ENCODE measurements at places on chromosomes 5 and 9.

- DNase-seq = no peak
Observed at GRCh38 chr9:131129183-131129582, 3.8 kb downstream of the NUP214 start.

GRCh38 chr5:45262061-45262590 lies 434.1 kb downstream of the HCN1 start:
- no peak for DNase-seq

DNA sequence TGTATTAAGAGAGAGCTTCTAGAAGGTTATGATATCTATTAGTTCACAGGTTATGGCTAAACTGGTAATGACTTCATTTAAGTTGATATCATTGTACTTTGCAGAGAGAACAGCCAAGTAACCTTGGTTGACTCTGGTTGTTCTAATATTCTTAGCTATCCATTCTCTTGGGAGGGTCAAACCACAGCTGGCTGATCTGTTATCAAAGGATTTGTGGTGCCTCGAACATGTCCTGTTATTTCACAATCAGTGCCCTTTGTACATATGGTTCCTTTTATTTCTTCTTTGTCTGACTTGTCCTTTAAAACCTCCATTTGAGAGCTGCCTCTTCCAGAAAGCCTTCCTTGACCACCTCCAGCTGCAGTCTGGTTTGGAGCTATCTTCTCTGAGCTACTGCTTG lies 61.7 kb downstream of the PDE8B start:
- no peak for DNase-seq

- DNase-seq = no peak
Observed at GRCh38 chr9:127991017-127991756, 10.4 kb upstream of the EEIG1 start.

DNA sequence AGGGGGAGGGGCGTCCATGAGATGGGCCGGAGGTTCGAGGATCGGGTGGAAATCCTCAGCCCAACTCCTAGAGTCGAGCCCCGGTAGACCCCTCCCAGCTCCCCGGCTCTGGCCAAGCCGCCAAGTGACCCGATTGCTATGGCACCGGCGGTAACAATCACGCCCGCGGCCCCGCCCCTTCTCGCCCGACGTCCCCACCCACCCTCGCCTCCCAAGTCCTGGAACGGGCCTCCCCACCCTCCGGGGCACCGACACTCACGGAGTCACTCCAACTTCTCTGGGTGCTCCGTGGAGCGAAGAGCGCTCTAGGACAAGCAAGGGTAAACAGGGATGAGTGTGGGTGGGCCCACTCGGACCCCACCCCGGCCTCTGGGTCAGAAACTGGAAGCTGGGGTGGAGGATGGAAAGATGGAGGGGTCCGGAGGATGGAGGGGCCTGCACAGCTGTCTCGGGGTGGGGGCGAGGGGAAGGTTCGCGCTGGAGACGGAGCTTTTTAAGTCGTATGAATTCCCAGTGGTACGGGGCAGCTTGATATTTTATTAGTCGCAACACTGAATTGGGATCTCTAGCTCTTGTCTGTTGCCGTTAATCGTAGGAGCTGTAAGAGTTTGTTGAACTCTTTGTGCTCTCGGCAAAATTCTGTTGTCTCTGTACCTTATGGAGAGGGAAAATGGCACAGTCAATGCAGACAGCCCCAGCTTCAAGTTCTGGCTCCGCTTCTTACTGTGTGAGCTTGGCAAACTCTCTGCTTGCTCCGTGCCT lies at the start of gene SPACA9:
Gene SPACA9, plus strand, starts transcription at position 204 of the 762 bp plus-strand sequence. CDS start 5,050 bp downstream, outside the sequence.
- DNase-seq = peak; percentile 63

Measured in ureter (tissue), 1 donor.